Panc1 (cell line): ENCODE measurements at places on chromosomes 2 and 18. TPM values are rescaled to one million over a fixed set of nuclear protein-coding genes. Genes with fewer than 3 reads are reported as not detected.

DNA sequence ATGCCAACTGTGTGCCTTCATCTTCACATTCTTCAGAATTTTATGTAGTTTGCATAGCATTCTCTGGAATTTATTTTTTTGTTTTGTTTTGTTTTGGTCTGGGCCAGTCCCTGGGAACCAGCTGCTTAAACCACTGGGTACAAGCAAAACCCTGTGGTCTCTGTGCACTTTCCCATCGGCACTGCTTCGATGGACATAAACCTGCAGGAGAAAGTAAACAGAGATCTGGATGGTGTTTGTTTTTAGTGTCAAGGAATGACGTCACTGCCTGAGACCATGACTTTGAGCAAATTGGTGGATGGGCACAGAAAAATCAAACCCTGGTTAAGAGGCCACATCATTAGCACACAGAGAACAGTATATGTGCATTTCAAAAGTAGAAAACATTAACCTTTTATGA is 64.7 kb upstream of the RASGRP3 start:
- no peaks in the 10 kb centered on the region for H3K27me3 ChIP-seq
- H3K27ac ChIP-seq = no peak overlapping the region
- no peak overlapping the region for H3K4me3 ChIP-seq
- H3K4me1 ChIP-seq = no peaks in the 10 kb centered on the region

- no peak overlapping the region for H3K27ac ChIP-seq
- no peaks in the 10 kb centered on the region for H3K36me3 ChIP-seq
- no peak overlapping the region for H3K4me3 ChIP-seq
- no peaks in the 10 kb centered on the region for H3K27me3 ChIP-seq
Measured at GRCh38 chr2:32792416-32792815, 154.3 kb upstream of the LTBP1 start.

DNA sequence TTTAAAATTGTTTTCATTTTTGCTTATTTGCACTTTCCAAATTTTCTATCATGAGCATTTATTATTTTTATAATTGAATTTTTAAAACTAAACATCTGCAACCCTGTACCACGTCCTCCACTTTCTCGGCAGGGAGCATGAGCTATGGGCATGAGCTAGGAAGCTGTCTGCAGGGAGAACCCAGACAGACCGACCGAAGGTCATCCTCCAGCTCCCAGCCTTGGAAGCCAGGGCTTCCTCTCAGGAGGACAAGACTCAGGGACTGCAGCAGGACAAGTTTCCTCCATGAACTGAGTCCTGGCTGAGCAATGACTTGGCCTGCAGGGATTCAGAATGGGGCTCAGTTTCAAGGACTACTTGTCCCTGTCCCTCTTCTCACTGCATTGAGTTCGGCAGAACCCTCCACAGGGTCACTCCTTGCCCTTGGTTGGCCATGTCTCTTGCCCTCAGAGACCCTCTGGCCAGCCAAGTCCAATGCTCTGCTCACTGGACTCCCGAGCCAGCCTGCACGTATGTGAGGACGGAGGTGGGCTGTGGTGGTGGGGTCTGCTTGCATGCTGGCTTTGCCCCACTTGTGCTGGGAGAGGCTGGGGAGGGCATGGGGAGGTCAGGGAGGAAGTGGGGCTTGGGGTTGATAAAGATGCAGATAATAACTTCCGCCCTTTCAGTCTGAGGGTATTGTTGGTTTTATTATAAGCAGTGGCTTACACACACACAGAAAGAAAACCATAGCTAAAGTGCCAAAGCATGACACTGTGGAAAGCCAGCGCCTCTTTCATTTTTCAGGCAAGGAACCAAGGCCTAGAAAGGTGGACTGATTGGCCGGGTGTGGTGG is 6.6 kb downstream of the NMUR1 start:
- no peaks in the 10 kb centered on the region for H3K27me3 ChIP-seq
- H3K4me3 ChIP-seq = no peak overlapping the region
- no peaks in the 10 kb centered on the region for H3K36me3 ChIP-seq
- no peak for DNase-seq
- H3K4me1 ChIP-seq = no peaks in the 10 kb centered on the region
- no peak overlapping the region for H3K27ac ChIP-seq

- H3K27ac ChIP-seq = no peak overlapping the region
- no peaks in the 10 kb centered on the region for H3K27me3 ChIP-seq
- no peaks in the 10 kb centered on the region for H3K36me3 ChIP-seq
- H3K4me1 ChIP-seq = no peaks in the 10 kb centered on the region
Measured at GRCh38 chr2:54122171-54122935, 6.9 kb downstream of the ACYP2 start.

DNA sequence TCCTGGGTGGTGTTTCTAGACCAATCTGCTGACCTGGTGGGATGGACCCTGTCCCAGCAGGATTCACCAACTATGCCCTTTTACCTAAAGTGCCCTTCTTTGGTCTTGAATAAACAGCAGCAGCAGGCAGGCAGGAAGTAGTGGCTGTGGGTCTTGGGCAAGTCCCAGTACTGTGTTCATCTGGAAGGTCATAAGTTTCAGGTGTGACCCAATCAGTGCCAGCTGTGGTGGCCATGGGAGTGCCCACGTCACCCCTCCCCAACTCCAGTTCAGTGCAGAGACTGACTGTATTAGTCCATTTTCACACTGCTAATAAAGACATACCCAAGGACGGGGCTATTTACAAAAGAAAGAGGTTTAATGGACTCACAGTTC is 148.3 kb upstream of the SRD5A2 start:
- no peak overlapping the region for H3K4me3 ChIP-seq
- no peaks in the 10 kb centered on the region for H3K27me3 ChIP-seq
- H3K36me3 ChIP-seq = no peaks in the 10 kb centered on the region
- DNase-seq = no peak

- no peaks in the 10 kb centered on the region for H3K27me3 ChIP-seq
- H3K36me3 ChIP-seq = no peaks in the 10 kb centered on the region
- H3K4me3 ChIP-seq = no peak overlapping the region
- H3K27ac ChIP-seq = no peak overlapping the region
- DNase-seq = no peak
- no peaks in the 10 kb centered on the region for H3K4me1 ChIP-seq
Measured at GRCh38 chr2:25218100-25218499, 49.7 kb upstream of the POMC start.

DNA sequence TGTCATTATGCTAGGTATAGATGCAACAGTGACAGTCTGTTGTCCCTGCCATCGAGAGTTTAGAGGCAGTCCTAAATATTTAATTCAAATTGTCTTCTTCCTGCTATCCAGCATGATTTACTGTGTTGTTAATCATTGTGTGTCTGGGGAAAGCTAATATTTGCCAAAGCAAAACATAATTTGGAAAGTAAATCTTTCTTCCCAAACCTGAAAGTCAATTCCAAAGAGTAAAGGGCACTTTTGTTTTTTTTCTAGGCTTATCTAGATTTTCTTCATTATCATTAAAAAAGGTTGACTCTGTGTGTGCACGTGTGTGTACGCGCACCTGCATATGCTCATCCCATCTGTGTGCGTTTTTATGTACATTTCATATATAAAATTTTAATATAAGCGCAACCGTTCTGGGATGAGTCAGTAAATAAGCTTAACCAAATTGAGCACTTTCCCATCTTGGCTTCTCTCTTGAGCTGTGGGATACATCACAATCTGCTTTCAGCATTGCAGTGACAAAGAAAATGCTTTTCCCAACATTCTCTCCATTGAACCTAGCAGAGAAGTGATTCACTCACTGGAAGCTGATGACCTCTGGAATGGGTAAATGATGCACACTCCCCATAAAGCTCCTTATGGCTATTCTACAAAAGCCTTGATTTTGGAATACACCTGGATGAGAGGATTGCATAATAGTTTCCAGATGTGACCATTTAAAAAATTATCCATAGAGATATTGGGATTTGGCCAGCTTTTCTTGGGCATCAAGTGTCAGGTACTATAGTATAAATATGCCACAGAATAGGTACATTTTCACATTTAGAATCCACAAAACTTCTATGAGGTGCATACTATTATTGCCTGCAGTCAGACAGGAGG is 488.4 kb downstream of the ADCYAP1 start:
- no peak overlapping the region for H3K27ac ChIP-seq
- H3K4me1 ChIP-seq = no peaks in the 10 kb centered on the region
- H3K36me3 ChIP-seq = no peaks in the 10 kb centered on the region
- no peak for DNase-seq
- no peaks in the 10 kb centered on the region for H3K27me3 ChIP-seq
- no peak overlapping the region for H3K4me3 ChIP-seq

DNA sequence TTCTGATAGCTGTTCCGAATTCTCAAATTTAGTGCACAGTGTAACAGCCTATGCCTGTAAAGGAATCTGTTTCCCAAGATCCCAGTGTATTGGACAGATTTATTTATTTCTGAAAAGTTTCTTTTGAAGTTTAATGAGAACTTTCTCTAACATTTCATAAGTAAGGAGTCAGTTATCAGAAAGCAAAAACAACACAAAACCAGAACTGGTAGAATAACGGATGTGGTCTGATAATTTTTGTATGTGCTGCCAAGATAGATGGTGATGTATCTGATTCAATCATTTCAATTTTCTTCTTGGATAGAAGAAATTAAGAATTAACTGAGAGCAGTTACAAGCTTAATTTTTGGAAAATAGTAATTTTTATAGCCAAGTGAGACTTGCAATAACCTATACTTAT is 374.3 kb downstream of the SOCS6 start:
- DNase-seq = no peak
- no peaks in the 10 kb centered on the region for H3K4me1 ChIP-seq
- no peaks in the 10 kb centered on the region for H3K27me3 ChIP-seq
- H3K4me3 ChIP-seq = no peak overlapping the region

DNA sequence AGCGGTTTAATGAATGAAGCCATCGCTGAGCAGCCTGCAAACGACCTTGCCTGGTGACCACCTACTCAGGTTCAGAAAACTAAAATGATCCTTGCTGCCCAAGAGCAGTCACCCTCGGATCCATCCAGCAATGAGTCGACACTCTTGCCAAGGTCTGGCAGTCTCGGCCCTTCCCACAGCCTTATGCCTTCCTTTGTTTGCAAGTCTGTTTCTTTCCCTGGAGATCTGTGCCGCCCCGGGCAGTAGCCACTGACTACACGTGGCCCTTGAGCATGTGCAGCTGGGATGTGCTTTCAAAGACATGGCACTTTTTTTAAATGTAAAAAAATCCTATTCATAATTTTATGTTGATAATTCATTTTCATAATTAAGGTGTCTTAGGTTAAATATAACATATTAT is 37.2 kb upstream of the SLC35G4 start:
- H3K4me3 ChIP-seq = no peak overlapping the region
- H3K36me3 ChIP-seq = no peaks in the 10 kb centered on the region
- no peaks in the 10 kb centered on the region for H3K4me1 ChIP-seq

DNA sequence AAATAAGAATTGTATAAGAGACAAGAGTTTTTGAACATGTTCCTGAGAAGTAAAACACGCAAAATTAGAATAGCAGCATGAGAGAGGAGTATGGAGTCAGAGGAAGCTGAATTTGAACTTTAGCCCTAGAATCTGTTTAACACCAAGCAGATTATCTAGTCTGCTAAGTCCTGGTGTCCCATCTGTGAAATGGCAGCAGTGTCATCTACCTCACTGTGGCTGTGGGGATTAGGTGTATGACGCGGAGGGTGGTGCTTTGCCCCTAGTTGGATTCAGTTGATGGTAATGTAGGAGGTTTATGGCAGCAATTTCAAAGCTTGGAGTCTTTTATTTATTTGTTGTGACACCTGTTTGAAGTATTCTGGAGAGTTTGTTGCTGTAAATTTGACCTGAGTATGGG is 79.2 kb downstream of the ZNF532 start:
- H3K27ac ChIP-seq = peak overlapping the region; percentile 63; the same call in 1 of the 2 replicates
- no peaks in the 10 kb centered on the region for H3K36me3 ChIP-seq
- no peak for DNase-seq
- H3K27me3 ChIP-seq = no peaks in the 10 kb centered on the region
- H3K4me1 ChIP-seq = peaks cover 4% of the 10 kb centered on the region; the same call in 1 of the 2 replicates

- no peak for DNase-seq
- no peaks in the 10 kb centered on the region for H3K27me3 ChIP-seq
- no peaks in the 10 kb centered on the region; the same call in 1 of the 2 replicates for H3K36me3 ChIP-seq
- H3K4me3 ChIP-seq = peak overlapping the region; percentile 65
- peaks cover 27% of the 10 kb centered on the region for H3K4me1 ChIP-seq
Measured at GRCh38 chr2:96815326-96816126, 542 bp upstream of the CNNM3 start.

STON1 gene
- 0.92 TPM for total RNA-seq

SERPINB4 gene
- not detected for total RNA-seq

RMND5A gene
- 42.8 TPM for total RNA-seq

KRTCAP3 gene
- 1.9 TPM for total RNA-seq

IL1RL1 gene
- total RNA-seq = 0.15 TPM

FANCL gene
- total RNA-seq = 25.7 TPM

STARD6 gene
- not detected for total RNA-seq

TXNDC2 gene
- total RNA-seq = 0.90 TPM

NABP1 gene
- 38.7 TPM for total RNA-seq
